ENCODE measurements at places on chromosomes 1 and 21.

DNA sequence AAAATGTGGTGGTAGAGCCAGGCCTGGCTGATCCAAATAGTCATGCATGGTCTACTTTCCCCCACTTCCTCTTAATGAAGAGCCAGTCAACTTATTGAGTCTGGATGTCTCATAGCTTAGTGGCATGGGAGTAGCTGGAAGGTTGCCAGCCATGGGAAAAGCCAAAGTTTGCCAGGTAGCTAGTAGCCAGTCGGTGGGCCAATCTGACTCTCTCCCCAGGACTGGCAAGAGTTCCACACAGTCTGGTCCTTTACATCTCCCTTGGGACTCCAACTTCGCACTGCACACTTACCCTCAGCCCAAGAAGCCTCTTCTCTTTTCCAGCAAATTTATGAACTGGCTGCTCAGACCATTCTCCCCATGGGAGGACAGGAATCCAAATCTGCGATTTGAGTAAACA is 8.3 kb downstream of the WARS2 start:
- no peak for DNase-seq

DNA sequence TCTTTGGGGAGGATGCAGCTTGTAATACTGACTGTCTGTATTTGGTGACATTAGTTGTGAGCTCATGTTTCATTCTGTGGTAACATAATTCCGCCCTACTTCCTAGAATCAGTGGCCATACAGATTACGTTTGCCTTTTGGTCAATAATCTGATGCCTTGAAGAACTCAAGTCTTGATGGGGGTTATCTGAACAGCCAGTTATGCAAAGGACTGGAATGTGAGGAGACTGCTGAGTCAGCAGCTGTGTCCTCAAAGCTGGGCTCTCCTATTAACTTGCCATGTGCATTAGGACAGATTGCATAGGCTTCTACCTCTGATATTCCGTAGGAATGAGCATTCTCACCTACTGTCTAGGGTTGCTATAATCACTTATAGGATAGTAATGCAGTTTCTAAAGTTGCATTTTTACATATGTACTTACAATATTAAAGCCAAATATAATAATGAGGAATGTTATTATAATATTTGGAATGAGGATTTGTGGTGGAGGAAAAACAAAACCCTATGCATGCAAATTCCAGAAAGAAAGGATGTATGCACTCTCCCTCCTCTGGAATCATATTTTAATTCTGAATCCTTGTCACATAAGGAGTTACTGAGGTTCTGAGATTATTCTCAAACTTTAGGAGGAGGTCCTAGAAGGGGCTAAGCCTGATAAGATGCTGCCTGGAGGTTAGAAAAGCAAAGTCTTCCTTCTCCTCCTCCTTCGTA is 116.0 kb downstream of the NOS1AP start:
- DNase-seq, result no peak

GRCh38 chr1:162471290-162471853 is 26.2 kb upstream of the UHMK1 start:
- DNase-seq, result no peak

GRCh38 chr1:100443811-100444571 is 91.7 kb downstream of the CDC14A start:
- no peak for DNase-seq

GRCh38 chr1:26910343-26911160 is 3.2 kb downstream of the NR0B2 start:
- no peak for DNase-seq

DNA sequence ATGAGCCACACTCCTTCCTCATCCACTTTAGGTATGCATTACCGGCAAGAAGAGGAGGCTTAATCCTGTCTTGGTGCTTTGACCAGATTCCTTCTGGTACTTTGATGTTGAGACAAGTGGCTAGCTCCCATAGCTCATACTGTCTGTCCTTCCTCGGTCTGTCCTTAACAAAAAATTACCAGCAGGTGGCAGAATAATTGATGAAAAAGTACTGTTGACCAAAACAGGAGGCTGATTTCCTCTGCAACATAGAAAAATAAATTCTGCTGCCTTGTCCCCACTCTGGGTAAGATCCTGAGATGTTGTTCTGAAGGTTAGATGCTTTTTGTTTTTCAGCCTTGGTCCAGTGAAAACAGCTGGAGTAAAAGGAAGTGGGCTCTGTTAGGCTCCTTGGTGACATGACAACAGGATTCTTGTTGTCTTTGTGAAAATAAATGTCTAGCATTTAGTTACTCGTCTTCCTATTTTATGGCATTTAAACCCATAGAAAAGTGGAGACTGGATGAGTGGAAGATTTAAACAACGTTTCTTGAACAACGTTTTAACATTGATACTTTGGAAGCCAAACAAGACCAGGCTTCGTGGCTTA is 11.2 kb upstream of the HJV start:
- DNase-seq, result no peak

DNA sequence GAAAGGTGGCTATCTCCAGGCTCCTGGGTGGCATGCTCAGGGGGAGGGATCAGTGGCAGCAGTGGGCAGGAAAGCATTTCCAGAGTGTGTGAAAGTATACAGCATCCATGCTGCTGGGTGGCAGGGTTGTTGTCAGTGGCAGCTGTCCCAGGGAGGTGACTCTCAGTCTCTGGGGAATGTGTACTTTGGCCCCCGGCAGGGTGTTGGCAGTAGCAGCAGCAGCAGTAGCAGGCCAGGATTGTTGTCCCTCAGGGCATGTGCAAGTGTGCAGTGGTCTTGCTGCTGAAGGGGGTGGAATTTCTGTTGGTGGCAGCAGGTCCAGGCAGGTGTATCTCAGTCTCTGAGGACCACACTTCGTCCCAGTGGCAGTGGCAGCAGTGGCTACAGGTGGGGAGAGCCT is 71.7 kb upstream of the GUCA2B start:
- DNase-seq, result no peak

GRCh38 chr1:168980180-168980579 is 126.3 kb upstream of the ATP1B1 start:
- no peak for DNase-seq

GRCh38 chr1:199151634-199152425 is 513.0 kb downstream of the PTPRC start:
- DNase-seq, result no peak

DNA sequence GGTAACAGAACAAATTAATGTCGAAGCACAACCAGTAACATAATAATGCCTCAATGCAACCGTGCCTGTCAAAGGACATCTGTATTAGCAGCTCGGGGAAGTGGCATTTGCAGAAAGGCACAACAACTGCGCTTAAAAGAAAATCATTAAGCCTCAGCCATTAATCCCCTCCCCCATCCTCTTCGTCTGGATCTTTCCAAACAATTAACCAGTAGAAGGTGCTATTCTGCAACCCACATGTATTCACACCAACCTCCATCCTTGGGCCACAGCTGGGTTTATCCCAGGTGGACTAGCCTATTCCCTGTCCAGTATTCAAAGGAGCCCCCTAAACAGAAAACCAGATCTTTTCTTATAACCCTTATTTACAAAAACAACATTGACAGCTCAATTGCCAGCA is 2.6 kb downstream of the RERE start:
- DNase-seq, result no peak

GRCh38 chr1:29970747-29971325 is 734.5 kb downstream of the PTPRU start:
- no peak for DNase-seq

- DNase-seq, result no peak
Observed at GRCh38 chr1:86701731-86702130, 2.6 kb upstream of the SH3GLB1 start.

- no peak for DNase-seq
Observed at GRCh38 chr1:37485902-37486679, 11.7 kb downstream of the ZC3H12A start.

DNA sequence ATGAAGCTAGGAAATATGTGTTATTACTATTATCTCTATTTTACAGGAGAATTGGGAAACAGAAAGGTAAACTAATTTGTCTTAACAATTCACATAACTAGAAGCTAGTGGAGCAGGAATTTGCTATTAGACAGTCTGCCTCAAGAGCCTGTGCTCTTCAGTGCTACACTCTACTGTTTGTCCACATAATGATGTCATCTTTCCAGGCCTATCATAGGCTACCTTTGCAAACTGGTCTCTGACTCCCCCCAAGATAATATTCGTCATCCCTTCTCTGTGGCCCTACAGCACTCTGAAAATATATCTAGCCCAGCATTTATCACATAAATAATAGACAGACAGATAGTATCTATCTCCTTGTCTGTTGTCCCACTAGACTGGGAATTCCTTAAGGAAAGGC is 34.1 kb downstream of the TRIT1 start:
- DNase-seq, result no peak

DNA sequence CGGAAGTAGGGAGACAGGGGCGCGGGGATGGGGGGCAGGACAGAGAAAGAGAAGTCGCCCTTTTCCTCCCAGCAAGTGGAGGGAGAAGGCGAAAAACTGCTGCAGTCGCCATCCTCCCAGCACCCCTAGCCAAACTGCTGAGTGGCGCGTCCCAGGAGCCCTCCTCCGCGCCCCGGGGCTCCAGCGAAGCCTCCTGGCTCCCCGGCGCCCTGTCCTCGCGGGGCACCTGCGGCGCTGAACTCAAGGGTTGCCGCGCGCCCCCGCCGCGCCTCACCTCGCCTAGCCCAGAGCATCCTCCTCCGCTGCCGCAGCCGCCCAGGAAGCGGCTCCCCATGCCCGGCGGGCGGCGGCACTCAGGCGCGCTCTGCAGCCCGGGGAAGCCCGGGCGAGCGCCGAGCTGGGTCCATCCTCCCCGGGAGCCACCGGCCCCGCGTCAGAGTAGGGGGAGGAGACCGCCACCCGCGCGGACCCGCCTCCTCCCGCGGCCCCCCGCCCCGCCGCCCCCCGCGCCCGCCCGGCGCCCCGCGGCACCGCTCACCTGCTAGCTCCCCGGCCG is at the start of gene DAB1:
DAB1 (minus strand) TSS at position 405 of the 556 bp plus-strand sequence. CDS start 133,030 bp downstream, outside the sequence.
- no peak for DNase-seq

- DNase-seq, result no peak
Observed at GRCh38 chr1:19388980-19389379, 76.9 kb downstream of the SLC66A1 start.

DNA sequence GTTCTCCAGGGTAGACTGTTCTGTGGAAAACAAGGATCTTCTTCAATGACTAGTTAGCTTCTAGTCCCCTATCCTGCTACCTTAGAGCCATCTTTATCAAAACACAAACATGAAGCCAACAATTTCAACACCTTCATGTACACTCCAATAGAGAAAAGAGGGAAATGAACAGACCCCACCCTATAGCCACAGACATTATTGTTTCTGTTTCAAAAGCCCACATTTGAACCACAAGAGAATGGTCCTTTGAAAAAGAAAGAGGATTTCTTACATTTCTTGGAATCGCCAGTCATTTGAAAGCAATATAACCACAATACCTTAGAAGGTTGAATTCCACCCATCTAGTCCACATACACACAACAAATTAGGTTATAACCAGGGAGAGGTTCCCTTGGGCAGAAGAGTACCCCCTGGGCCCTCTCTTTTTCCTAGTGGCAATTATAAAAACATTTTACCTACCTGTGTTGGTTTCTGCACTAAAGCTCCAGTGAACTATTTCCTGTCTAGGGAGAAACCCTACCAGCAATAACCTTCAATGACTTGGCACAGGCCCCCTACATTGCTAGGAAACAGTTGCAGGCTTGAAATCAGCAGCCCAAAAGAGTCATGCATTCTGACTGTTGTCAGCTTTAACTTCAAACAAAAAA is 2.7 kb upstream of the LPGAT1 start:
- DNase-seq, result peak; percentile 17

DNA sequence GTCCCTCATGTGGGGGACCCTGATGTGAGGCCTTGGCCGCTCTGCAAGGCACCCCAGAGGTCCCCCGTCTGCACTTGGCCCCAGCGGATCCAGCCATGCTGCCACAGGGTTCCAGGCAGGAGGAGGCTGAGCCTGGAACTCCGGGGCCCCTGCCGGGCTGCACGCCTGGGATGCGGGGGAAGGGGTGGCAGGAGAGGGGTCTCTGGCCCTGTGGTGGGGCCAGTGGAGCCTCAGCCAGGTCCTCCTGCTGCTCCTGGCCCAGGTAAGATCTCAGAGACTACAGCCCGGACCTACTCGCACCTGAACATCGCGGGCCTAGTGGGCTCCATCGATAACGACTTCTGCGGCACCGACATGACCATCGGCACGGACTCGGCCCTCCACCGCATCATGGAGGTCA is 12.9 kb downstream of the PFKL start:
- no peak for DNase-seq

DNA sequence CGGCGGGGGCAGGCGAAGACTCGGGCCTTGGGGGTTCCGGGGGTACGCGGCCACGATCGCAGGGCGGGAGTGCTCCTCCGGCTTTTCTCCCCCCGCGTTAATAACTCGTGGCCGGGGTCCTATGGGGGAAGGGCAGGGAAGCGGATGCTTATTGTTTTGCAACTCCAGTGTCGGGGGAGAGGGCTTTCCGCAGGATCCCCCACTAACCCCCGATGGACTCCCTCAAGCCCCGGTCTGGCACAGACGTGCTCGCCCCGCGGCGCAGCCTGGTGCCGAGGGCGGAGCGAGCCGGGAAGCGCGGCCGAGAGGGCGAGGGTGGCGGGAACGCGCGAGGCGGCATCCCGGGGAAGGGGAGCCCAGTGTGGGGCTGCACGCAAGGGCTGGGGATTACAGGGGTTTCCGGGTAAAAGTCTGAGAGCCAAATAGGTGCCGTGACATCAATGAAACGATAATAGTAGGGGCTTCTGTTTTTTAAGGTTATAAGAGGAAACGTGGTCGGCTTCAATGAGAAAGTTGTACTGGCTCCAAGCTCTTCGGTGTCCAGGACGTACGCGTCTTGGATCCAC is 772 bp downstream of the UCK2 start:
- peak; percentile 64 for DNase-seq

- DNase-seq, result no peak
Observed at GRCh38 chr1:101216623-101217022, 20.2 kb upstream of the S1PR1 start.

- no peak for DNase-seq
Observed at GRCh38 chr21:35394049-35394448, 344.9 kb upstream of the RUNX1 start.

DNA sequence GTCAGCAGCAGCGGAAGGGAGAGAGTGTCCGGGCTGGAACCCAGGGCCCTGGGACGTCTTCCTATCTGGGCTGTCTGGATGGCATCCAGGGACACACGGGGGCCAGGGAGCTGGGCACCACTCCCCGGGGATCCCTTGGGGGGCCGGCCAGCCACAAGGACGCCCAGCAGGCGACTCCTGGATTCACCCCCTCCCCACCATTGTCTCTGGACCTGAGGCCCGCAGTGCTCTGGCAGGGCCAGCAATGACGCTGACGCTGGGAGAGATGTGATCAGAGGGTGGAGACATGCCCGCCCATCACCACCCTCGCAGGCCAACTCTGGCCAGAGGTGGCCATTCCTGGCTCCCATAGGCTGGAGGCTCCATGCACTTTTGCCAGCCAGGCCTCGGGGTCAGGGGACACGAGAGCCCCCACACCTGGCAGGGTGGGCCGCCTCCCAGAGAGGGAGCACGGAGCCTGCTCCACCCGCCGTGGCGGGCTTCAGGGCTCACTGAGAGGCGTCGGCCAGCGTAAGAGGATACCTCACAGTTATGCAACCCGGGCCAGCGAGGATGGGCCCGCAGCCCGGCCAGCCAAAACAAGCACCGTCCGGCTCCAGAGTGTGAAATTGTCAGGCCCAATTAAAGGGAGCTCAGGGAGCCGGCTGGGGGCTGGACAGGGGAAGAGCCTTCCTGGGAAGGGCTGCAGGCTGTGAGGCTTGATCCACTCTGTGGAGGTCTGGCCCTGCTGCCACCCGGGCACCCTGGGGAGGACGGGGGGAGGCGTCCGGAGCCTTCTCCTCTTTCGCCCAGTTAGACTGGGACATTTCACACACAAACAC is 10.3 kb downstream of the ACTRT2 start:
- no peak for DNase-seq
